ENCODE measurements at places on chromosomes 11 and 22. TPM values are rescaled to one million over a fixed set of nuclear protein-coding genes. Genes with fewer than 3 reads are reported as not detected.

GRCh38 chr11:119935349-119935925 is 202.5 kb downstream of the TRIM29 start:
- DNase-seq = no peak

- no peak for DNase-seq
Measured at GRCh38 chr11:32366666-32367065, 68.7 kb downstream of the WT1 start.

DNA sequence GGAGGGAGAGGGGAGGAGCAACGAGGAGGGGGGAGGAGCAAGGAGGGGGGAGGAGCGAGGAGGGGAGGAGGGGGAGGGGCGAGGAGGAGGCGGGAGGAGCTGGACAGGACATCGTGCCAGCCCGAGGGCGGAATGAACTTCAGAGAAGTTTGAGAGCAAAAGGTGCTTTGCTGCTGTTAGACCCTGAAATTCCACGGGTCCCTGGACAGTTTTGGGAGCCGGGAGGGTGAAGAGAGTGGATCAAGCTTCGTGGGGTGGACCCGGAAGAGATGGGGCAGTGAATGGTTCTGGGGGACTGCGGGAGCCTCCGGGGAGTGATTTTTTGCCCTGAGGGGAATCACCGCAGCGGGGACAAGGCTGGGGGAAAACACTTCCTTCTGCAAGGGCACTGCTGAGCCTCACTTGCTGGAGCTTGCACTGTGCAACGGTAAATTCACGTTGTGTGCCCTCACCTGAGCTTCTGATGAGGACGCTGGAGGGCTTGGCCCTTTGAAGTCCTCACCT is 10.7 kb upstream of the NLRP6 start:
- DNase-seq = no peak

DNA sequence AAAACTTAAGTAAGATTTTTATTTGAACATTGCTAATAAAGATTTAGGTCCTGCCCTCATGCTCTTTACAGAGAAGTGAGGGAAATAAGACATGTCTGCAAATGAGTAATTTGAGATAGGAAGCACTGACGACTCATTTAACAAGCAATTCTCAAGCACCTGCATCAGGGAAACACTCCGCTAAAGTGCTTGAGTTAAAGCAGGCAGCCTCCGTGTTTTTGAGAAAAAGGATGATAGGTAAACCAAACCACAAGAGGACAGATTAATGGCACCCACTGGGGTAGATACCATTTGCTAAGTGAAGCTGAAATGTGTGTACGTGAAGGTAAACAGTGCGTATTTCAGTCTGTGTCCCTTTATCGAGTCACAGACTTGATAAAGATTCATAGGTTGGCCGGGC is 184.6 kb upstream of the CARD18 start:
- DNase-seq = no peak

GRCh38 chr11:47886096-47886495 is 37.9 kb upstream of the NUP160 start:
- no peak for DNase-seq

GRCh38 chr11:130133716-130134115 is 25.9 kb upstream of the ST14 start:
- no peak for DNase-seq

- DNase-seq = no peak
Measured at GRCh38 chr11:66022401-66023185, 3.7 kb downstream of the CATSPER1 start.

MPPED2 gene
- 18.8 TPM for total RNA-seq

FIBIN gene
- total RNA-seq = 153 TPM

SERHL2 gene
- 1.9 TPM for total RNA-seq

OR6A2 gene
- total RNA-seq = 0.35 TPM

All from thoracic aorta (tissue), 2 donors.